ENCODE measurements at places on chromosomes 6 and 20. TPM values are rescaled to one million over a fixed set of nuclear protein-coding genes. Genes with fewer than 3 reads are reported as not detected.

The EYS gene
- total RNA-seq = 1.1 TPM

The MLN gene
- total RNA-seq = not detected

- H3K4me1 ChIP-seq = no peaks in the 10 kb centered on the region
- H3K36me3 ChIP-seq = no peaks in the 10 kb centered on the region
- no peak overlapping the region for H3K27ac ChIP-seq
- no peak overlapping the region for H3K4me3 ChIP-seq
Measured at GRCh38 chr6:19087897-19088296, 700.7 kb downstream of the RNF144B start.

- H3K4me3 ChIP-seq = no peak within 1 kb of the TSS
- H3K4me1 ChIP-seq = no peaks in the 10 kb centered on the region
- H3K27ac ChIP-seq = no peak within 1 kb of the TSS
- H3K27me3 ChIP-seq = no peaks in the 10 kb centered on the region
- no peaks in the 10 kb centered on the region for H3K36me3 ChIP-seq
- DNase-seq = no peak
Measured at GRCh38 chr6:130827247-130828149, at the start of gene SMLR1. Gene SMLR1 (plus strand): TSS chr6:130827406. CDS start chr6:130827414, 8 bp downstream.

DNA sequence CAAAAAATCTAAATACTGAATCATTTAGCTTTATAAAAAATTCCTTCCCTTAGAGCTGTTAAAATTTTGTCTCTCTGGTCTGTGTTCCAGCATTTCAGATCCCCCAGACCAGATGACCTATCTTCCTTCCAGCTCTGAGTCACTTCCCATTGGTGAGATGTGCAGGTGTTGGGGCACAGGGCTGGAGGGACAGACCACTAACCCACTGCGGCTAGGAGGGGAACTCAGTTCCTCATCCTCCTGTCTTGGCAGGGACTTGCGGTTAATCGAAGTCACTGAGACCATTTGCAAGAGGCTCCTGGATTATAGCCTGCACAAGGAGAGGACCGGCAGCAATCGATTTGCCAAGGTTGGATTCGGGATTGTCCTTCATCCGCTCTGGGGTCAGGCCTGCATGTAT lies 6.0 kb downstream of the CNPY3 start:
- peaks cover 11% of the 10 kb centered on the region for H3K4me1 ChIP-seq
- no peak overlapping the region for H3K4me3 ChIP-seq
- H3K27ac ChIP-seq = no peak overlapping the region
- no peak for DNase-seq
- H3K36me3 ChIP-seq = peaks cover 58% of the 10 kb centered on the region

- no peaks in the 10 kb centered on the region for H3K27me3 ChIP-seq
- H3K4me3 ChIP-seq = no peak overlapping the region
- H3K36me3 ChIP-seq = peaks cover 80% of the 10 kb centered on the region
- no peaks in the 10 kb centered on the region for H3K4me1 ChIP-seq
- H3K27ac ChIP-seq = no peak overlapping the region
Measured at GRCh38 chr20:61994546-61994945, 71.1 kb downstream of the TAF4 start.

- no peaks in the 10 kb centered on the region for H3K27me3 ChIP-seq
- DNase-seq = peak; percentile 30
- H3K4me3 ChIP-seq = no peak overlapping the region
- no peaks in the 10 kb centered on the region for H3K36me3 ChIP-seq
Measured at GRCh38 chr6:56335726-56336125, 88.3 kb upstream of the COL21A1 start.

- H3K36me3 ChIP-seq = peaks cover 14% of the 10 kb centered on the region
- H3K4me3 ChIP-seq = no peak overlapping the region
- H3K27ac ChIP-seq = no peak overlapping the region
- DNase-seq = no peak
Measured at GRCh38 chr20:25418776-25419175, 11.3 kb downstream of the GINS1 start.

- no peak overlapping the region for H3K27ac ChIP-seq
- H3K4me1 ChIP-seq = no peaks in the 10 kb centered on the region
- no peak for DNase-seq
- no peak overlapping the region for H3K4me3 ChIP-seq
- H3K36me3 ChIP-seq = no peaks in the 10 kb centered on the region
- H3K27me3 ChIP-seq = no peaks in the 10 kb centered on the region
Measured at GRCh38 chr6:85983032-85983659, 340.5 kb upstream of the SYNCRIP start.

DNA sequence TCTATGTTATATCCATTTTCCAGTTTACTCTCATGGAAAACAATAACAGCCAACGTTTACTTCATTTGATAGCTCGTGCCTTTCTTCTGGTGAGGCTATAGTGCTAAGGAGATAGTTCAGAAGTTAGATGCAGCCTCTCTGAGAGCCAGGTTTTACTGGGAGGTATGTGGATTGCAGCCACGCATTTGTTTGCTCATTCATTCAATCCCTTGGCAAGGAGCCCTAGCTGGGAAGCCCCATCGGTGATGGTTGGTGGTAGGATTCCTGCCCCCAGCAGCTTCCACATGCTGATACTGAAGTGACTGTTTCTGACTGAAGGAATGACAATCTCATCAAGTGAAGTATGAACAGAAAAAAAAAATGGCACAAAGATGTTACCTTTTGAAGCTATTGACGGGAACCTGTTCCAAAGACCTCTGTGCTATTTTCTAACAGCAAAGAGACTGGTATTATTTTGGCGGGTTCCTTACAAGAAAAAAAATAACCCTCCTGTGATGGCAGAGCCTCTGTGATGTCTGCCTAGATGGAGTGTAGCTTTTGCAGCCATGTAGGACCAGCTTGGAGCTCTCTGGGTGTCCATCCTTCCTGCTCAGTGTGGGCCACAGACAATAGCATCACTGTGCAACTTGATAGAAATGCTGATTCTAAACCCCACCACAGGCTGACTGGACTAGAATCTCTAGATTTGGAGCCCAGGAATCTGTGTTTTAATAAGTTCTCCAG lies 30.6 kb downstream of the SNAP25 start:
- no peak overlapping the region for H3K4me3 ChIP-seq
- no peak overlapping the region for H3K27ac ChIP-seq
- no peak for DNase-seq
- H3K36me3 ChIP-seq = no peaks in the 10 kb centered on the region
- H3K27me3 ChIP-seq = no peaks in the 10 kb centered on the region
- H3K4me1 ChIP-seq = no peaks in the 10 kb centered on the region

GRCh38 chr20:59403261-59403961 lies 103.0 kb downstream of the EDN3 start:
- no peaks in the 10 kb centered on the region for H3K36me3 ChIP-seq
- peaks cover 36% of the 10 kb centered on the region for H3K27me3 ChIP-seq
- DNase-seq = peak; percentile 75
- H3K4me1 ChIP-seq = peaks cover 66% of the 10 kb centered on the region
- peak overlapping the region; percentile 28 for H3K4me3 ChIP-seq
- peak overlapping the region; percentile 82 for H3K27ac ChIP-seq

All from muscle of leg (tissue), 16 donors.